Activated T-helper 17 cell treated with anti-CD3 and anti-CD28 coated beads, Interleukin-2, amount 50 U/mL, for 72 hours (primary cell): ENCODE measurements at places on chromosomes 13 and 19. TPM values are rescaled to one million over a fixed set of nuclear protein-coding genes. Genes with fewer than 3 reads are reported as not detected.
A peak's percentile ranks its signal among the peaks of the same experiment; 100 is the strongest.

RNF113B gene
- not detected for total RNA-seq

DACH1 gene
- total RNA-seq = not detected

CYP4F2 gene
- total RNA-seq = not detected

NXNL1 gene
- not detected for total RNA-seq

UNC13A gene
- 0.45 TPM for total RNA-seq

TTYH1 gene
- total RNA-seq = not detected

ZNF345 gene
- 5.0 TPM for total RNA-seq

COX7A1 gene
- total RNA-seq = not detected

- ATAC-seq = no peak
Measured at GRCh38 chr13:48477191-48477855, 55.6 kb downstream of the RCBTB2 start.

DNA sequence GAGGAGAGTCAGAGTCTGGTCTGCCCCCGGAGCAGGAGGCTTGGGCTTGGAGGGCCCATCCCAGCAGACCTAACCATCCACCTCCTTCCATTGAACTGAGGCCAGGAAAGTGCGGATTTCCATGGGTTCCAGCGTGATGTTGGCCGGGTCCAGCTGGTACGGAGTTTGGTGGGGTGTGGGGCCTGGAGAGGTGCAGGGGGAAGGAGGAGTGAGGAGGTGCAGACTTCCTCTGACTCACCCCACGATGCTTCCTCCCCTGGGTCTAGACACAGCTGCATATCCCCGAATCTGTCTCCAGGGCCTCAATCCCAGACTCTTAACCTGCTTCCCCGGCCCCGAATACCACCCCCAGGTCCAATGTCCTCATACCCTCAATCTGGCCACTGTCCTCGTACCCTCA, 20.0 kb downstream of the MAN2B1 start:
- ATAC-seq = no peak

GRCh38 chr19:41431426-41432386, 4.5 kb upstream of the B3GNT8 start:
- ATAC-seq = no peak

DNA sequence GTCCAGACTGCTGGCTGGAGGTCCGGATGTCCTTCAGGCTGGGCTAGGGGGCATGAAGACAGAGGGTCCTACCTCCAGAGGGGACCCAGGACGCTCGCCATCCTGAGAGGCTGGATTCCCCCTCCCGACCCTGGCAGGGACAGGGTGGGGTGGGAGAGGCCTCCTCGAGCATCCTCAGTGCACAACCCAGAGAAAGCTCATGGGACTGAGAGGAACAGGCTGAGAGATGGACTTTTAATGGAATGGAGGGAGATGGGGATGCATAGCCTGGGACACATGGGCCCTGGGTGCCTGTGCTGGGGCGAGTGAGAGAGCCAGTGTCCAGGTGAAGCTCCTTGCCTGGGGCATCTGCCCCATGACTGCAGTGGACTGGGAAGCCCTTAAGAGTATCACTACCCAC, 3.1 kb downstream of the ACTL9 start:
- no peak for ATAC-seq

DNA sequence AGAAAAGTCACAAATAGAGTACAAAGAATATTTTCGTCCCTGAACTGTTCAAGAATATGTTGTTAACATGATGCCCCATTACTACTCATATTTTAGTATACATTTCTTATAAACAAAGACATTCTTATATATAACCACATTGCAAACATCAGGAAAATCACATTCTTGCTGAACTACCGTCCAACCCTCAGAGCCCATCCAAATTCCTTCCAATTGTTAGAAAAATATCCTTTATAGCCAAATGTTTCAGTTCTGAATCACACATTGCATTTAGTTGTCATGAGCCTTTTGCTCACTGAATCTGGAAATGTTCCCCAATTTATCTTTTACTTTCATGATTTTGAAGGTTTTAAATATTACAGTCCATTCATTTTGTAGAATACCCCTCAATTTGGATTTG, 467.8 kb upstream of the ARGLU1 start:
- no peak for ATAC-seq

DNA sequence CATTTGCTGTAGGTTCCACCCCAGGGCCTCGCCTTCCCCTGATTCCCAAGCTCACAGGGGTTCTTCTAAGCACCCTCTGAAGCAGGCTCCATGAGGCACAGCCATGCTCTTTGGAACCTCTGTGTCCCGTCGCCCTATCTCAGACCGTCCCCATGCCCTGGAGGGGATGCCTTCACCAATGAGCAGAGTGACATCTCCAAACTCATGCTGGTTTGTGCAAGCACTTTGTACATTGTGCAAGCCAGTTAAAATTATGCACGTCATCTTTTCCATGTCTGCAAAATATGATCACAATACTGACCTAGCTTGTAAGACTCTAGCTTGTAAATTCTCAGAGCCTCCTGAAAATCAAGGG, 46.5 kb upstream of the RAP2A start:
- ATAC-seq = no peak

- no peak for ATAC-seq
Measured at GRCh38 chr19:39365531-39365930, 23.3 kb downstream of the SAMD4B start.

DNA sequence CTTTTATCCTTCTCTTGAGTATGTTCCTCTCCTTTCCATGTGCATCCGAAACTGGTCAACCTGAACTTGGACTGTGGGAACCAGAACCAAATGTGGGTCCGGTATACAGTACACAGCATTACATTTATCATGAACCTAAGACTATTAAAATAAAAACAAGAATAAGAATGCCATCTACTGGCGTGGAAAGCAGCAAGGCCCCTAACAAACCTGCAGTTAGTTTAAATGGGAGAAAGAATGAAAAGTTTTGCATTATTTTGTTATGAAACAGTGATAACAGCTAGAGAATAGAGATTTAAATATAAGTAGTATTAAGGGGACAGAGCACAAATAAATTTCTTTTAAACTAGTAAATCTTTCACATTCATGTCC, 159.5 kb downstream of the RBM26 start:
- ATAC-seq = no peak

- no peak for ATAC-seq
Measured at GRCh38 chr13:45859705-45860104, 8.2 kb upstream of the SIAH3 start.

GRCh38 chr13:39406688-39407087, 196.3 kb downstream of the LHFPL6 start:
- ATAC-seq = peak; percentile 35

DNA sequence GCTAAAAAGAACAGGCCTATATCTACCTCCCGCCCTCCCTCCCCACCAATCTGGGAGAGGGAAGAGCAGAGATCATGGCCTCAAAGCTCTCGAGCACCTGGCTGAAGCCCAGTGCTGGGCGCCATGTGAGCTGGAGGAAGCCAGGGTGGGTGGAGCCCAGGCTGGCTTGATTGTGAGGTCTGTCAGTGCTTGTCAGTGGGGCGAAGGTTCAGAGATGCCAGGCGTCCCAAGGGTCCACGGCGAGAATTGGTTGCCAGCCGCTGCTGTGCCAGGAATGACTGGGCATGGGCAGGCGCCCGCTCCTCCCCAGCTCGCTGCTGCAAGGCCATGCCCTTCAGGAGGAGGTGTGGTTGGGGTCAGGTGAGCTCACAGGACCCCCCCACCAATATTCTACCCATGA, 11.5 kb downstream of the BEST2 start:
- ATAC-seq = no peak

DNA sequence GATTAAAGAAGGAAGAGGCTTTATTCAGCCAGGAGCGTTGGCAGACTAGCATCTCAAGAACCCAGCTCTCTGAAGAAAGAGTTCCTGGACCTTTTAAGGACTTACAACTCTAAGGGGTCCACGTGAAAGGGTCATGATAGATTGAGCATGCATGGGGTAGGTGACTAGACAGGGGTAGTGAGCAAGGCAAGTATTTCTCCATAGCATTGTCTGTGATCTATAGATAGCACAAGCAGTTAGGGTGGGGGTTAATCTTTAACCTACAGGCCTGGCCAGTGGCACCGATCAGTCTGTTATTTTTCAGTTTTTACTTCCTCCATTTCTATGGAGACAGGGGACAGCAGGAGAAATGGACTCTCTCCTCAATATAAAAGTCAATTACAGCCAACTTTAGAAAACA, 983.7 kb downstream of the SLITRK1 start:
- no peak for ATAC-seq

GRCh38 chr13:95251641-95252040, 49.6 kb downstream of the ABCC4 start:
- ATAC-seq = no peak

DNA sequence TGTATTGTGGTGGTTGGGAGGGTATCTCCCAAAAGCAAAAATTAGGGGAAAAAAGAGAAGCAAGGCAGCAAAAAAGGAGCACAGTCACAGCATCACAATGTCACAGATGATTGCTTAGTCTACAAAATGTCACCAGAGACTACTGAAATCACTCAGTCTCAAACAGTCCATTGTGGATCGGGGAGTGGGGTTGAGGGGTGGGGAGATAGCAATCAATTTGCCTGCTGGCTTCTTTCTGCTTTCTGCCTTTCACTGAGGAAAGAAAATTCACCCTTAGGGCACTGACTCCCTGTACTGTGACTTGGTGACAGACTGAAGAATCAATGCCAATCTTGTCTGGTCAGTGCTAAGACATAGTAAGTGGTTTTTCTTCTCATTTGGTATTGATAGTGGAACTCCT, 2127.1 kb upstream of the PCDH20 start:
- ATAC-seq = no peak

DNA sequence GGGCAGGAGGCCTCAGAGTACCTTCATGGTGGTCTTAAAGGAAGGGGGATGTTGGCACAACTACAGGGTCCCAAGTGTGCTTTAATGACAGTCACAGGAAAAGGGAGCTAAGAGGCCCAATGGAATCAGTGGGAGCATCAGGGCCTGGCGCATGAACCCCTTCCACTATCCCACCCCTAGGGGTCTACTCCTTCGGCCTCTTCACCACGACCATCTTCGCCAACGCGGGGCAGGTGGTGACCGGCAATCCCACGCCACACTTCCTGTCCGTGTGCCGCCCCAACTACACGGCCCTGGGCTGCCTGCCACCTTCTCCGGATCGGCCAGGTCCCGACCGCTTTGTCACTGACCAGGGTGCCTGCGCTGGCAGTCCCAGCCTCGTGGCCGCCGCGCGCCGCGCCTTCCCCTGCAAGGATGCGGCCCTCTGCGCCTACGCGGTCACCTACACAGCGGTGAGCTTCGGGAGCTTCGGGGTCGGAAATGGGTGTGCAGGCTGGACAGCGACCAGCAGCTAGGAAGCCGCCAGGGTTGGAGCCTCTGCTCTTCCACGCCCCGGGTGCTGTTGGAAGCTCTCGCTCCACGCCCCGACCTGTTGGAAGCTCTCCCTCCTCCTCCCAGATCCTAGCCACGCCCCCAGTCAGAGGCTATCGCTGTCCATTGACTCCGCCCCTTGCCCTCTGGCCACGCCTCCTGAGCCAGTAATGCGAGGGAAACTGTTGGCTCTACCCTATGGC, 6.0 kb downstream of the PLPPR2 start:
- ATAC-seq = no peak

GRCh38 chr19:15837221-15837731, 21.8 kb upstream of the OR10H1 start:
- peak; percentile 20 for ATAC-seq

DNA sequence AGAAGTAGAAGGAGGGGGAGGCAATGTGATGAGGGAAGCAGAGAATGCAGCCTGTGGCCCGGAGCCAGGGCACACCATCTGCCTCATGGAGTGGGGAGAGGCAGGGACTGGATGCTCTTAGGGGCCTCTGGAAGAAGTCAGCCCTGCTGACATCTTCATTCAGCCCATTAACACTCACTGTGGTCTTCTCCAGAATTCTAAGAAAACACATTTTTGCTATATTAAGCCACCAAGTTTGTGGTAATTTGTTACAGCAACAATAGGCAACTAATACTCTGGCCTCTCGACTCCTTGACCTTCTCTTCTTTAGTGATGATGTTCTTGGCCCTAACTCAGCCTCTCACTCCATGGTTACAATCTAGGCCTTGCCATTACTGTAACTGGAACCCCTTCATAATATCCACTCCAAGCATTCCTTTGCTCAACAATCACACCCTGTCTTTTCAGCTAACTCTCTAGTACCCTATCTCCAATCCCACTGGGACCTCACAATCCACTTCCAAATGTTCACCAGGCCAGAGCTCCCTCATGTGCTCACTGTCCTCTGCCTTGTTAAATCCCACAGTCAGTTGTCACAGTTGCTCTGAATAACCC, 98.5 kb downstream of the MIPEP start:
- no peak for ATAC-seq

DNA sequence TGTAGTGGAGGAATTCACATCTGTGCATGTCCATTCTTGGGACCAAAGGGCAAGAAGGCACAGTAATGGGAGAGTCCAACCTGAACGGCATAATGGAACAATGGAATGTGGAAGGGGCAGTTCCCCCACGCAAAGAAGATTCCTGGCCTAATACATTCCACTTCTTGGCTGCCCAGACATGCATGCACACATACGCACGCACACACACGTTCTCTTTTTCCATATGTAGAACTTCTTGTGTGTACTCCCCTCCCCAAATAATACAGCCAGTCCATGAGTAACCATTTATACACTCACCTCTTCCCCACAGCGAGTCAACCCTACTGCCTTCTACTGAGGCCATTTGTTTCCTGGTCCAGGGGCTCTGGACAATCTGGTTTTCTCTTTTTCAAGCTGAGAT, 6.0 kb upstream of the STK24 start:
- peak; percentile 42 for ATAC-seq

DNA sequence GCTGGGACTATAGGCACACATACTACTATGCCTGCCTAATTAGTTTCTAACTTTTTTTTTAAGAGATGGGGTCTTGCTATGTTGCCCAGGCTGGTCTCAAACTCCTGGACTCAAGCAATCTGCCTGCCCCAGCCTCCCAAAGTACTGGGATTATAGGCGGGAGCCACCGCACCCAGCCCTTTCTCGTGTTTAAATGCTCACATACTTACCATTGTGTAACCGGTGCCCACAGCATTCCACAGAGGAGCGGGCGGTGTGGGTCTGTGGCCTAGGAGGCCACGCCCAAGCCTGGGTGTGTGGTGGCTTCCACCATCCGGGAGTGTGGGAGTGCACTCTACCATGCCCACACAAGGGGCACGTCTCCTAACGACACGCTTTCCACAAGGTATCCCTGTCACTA, 7.7 kb downstream of the LMNB2 start:
- ATAC-seq = no peak

- peak; percentile 81 for ATAC-seq
Measured at GRCh38 chr19:4851551-4852290, 15.7 kb downstream of the PLIN3 start.

- no peak for ATAC-seq
Measured at GRCh38 chr13:111213964-111214726, 99.0 kb downstream of the ARHGEF7 start.

- no peak for ATAC-seq
Measured at GRCh38 chr13:28527629-28528028, 32.7 kb upstream of the FLT1 start.
